ENCODE measurements at places on chromosomes 2 and 18. TPM values are rescaled to one million over a fixed set of nuclear protein-coding genes. Genes with fewer than 3 reads are reported as not detected.

BOLL gene
- polyA plus RNA-seq = not detected

DNA sequence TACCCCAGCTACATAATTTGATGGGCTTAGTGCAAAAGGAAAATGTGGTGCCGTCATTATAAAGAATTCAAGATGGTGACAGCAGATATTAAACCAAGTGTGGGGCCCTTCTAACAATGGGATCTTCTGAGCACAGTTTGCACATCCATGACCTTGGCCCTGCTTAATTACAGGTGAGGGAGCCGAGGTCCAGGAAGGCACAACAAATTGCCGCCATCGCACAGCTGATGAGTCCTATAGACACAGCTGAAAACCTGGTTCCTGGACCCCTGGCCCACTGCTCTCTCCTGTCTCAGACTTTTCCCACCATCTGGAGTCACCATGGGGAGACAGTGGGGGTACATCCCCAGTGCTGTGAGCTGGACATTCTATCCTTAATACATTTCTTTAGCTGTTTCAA lies 95.8 kb upstream of the MAP4K3 start:
- H3K36me3 ChIP-seq = no peaks in the 10 kb centered on the region
- H3K4me3 ChIP-seq = no peak overlapping the region
- H3K27me3 ChIP-seq = no peaks in the 10 kb centered on the region
- no peak overlapping the region for H3K27ac ChIP-seq
- no peak for DNase-seq

PJVK gene
- polyA plus RNA-seq = 1.1 TPM

DNA sequence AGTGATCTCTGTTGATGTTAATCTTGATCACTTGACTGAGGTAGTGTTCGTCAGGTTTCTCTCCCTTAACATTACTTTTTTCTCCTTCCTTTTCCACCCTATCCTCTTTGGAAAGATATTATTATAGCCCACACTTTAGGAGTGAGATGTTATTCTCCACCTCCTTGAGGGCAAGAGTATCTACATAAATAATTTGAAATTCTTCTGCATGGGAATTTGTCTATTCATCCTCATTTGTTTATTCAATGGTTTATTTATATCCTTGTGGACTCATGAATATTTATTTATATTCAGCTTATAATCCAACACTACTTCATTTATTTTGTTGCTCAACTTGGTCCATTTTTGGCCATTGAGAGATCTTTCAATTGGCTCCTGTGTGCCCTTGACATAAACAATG lies 750.4 kb downstream of the EPHA4 start:
- H3K27me3 ChIP-seq = no peaks in the 10 kb centered on the region
- no peak overlapping the region for H3K4me3 ChIP-seq
- no peaks in the 10 kb centered on the region for H3K4me1 ChIP-seq
- no peak for DNase-seq
- H3K36me3 ChIP-seq = no peaks in the 10 kb centered on the region
- H3K27ac ChIP-seq = no peak overlapping the region

DNA sequence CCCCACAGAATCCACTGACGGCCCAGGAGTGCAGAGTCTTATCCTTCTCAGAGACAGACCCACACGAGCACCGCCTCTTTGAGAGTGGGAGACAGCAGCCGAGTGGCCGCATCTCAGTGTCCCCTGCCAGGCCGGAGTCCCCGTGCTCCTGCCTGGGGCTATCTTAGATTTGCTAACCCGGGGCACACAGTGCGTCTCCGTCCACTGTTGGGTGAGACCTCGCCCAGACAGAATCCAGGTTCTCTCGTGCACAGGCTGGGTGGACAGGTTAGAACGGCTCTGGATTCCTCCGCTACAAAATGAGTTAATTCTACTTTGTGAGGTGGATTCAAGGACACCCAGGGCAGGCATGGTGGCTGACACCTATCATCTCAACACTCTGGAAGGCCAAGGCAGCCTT lies 88.3 kb downstream of the ZNF516 start:
- no peak overlapping the region for H3K4me3 ChIP-seq
- no peak for DNase-seq
- no peaks in the 10 kb centered on the region for H3K36me3 ChIP-seq
- no peaks in the 10 kb centered on the region for H3K27me3 ChIP-seq
- H3K27ac ChIP-seq = no peak overlapping the region

GRCh38 chr2:11336189-11336588 lies 8.2 kb downstream of the ROCK2 start:
- no peaks in the 10 kb centered on the region for H3K36me3 ChIP-seq
- no peaks in the 10 kb centered on the region for H3K27me3 ChIP-seq
- H3K4me3 ChIP-seq = no peak overlapping the region
- no peak for DNase-seq

- H3K4me1 ChIP-seq = no peaks in the 10 kb centered on the region
- no peaks in the 10 kb centered on the region for H3K36me3 ChIP-seq
- no peak overlapping the region for H3K4me3 ChIP-seq
Measured at GRCh38 chr2:180240774-180241173, 233.7 kb upstream of the CWC22 start.

GRCh38 chr18:58466636-58467205 lies 162.2 kb downstream of the ALPK2 start:
- H3K4me3 ChIP-seq = no peak overlapping the region
- no peaks in the 10 kb centered on the region for H3K4me1 ChIP-seq
- DNase-seq = peak; percentile 87
- H3K27me3 ChIP-seq = no peaks in the 10 kb centered on the region

DNA sequence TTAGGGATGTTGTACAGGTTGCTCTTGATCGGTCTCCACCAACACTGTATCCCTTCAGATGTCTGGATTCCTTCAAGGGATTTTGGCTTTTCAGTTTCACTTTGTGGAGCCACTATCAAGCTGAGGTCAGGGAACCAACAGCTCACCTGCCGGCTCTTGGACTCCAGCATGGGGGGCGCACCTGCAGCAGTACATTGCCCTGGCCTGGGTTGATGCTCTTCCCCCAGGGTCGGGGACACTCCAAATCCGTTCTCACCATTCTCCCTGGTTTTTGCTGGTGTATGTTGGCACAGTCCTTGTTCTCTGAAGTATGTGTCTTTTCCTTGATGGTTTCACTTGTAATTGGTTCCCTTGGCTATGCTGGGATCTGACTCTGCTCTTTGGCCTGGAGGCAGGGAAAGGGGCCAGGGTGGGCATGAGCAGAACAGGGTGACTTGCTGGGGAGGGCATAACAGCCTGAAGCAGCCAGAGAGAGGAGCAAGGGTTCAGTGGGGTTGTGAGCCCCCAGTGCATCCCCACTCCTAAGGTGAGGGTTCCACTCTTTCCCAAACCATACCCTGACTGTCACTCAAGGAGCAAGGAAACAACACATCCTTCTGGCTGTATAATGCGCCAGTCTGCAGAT lies 5.1 kb downstream of the ARHGEF4 start:
- H3K4me1 ChIP-seq = no peaks in the 10 kb centered on the region
- DNase-seq = no peak
- H3K27me3 ChIP-seq = peaks cover 9% of the 10 kb centered on the region
- H3K4me3 ChIP-seq = no peak overlapping the region
- H3K27ac ChIP-seq = no peak overlapping the region
- H3K36me3 ChIP-seq = no peaks in the 10 kb centered on the region

DNA sequence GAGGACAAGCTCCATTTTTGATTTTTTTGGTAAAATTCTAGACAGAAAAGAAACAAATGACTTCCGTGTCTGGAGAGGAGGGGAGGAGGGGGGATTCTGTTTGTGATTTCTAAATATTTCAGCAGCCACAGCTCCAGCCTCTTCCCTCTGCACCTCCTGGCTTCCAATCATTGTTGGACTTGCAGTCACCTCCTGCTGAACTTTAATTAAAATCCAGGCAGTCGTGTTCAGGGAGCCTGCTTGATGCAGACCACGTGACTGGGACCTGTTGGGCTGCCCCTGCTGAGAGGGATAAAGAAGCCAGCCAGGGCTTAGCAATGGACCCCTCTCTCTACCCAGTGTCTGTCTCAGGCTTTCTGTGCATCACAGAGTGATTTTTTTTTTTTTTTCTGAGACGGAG lies 115.1 kb downstream of the SH3BP4 start:
- H3K36me3 ChIP-seq = no peaks in the 10 kb centered on the region
- no peak overlapping the region for H3K27ac ChIP-seq
- no peak for DNase-seq
- no peaks in the 10 kb centered on the region for H3K4me1 ChIP-seq
- H3K27me3 ChIP-seq = no peaks in the 10 kb centered on the region
- H3K4me3 ChIP-seq = no peak overlapping the region

DNA sequence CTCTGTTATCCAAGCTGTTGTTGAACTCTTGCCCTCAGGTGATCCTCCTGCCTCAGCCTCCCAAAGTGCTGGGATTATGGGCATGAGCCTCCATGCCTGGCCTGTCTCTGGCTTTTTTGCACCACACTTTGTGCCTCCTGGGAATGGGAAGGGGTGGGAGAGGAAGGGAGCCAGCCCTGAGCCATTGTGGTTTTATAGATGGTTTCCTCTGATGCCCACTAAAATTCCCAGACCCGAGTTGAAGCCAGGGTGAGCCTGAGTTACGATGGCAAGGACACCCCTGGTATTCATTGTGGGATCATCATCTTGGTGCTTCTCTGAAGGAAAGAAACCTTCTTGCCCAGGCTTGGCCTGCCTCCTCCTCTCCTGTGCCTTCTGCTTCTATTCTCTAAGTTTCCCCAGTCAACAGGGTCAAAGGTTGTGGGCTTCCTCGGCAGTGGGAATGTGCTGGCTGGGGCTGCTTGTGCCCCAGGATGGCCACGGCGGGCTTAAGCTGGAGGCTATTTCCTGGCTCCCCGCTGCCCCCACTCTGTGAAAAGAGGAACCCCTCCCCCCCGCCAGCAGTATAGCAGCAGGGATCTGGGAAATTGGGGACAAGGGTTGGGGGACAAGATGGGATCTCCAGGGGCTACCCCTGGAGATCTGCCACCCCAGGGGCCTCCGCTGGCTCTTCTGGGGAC lies 106.2 kb downstream of the STPG4 start:
- DNase-seq = no peak
- no peaks in the 10 kb centered on the region for H3K4me1 ChIP-seq
- H3K27me3 ChIP-seq = no peaks in the 10 kb centered on the region
- peaks cover 9% of the 10 kb centered on the region for H3K36me3 ChIP-seq
- H3K27ac ChIP-seq = no peak overlapping the region

GRCh38 chr2:43818761-43819160 lies 19.9 kb downstream of the ABCG5 start:
- H3K27ac ChIP-seq = peak overlapping the region; percentile 87
- H3K4me3 ChIP-seq = no peak overlapping the region
- H3K36me3 ChIP-seq = peaks cover 28% of the 10 kb centered on the region
- DNase-seq = peak; percentile 92

- H3K4me3 ChIP-seq = no peak overlapping the region
- DNase-seq = peak; percentile 79
- no peaks in the 10 kb centered on the region for H3K36me3 ChIP-seq
Measured at GRCh38 chr2:26043862-26044696, 10.2 kb downstream of the RAB10 start.

- no peaks in the 10 kb centered on the region for H3K27me3 ChIP-seq
- H3K27ac ChIP-seq = no peak overlapping the region
- peaks cover 19% of the 10 kb centered on the region for H3K4me1 ChIP-seq
- H3K36me3 ChIP-seq = no peaks in the 10 kb centered on the region
- no peak overlapping the region for H3K4me3 ChIP-seq
Measured at GRCh38 chr18:10850840-10851239, 298.5 kb downstream of the PIEZO2 start.

DNA sequence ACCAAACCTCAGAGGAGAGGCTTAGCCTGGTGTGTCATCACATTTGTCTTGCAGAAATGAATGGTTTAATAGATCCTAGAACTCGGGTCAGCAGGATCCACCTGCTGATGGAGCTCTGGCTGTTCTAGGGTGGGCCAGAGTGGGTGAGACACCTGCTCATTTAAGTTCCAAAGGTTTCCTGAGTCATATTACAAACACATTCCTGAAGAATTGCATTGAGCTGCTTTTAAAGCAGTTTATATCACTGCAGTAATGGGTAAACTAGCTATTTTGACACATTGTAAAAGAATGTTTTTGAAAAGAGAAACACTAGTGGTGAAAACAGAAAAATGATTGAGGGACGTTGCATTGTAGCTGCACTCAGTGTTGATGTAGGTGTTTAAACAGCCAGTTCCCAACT lies 175.3 kb upstream of the TCF4 start:
- no peaks in the 10 kb centered on the region for H3K36me3 ChIP-seq
- DNase-seq = no peak
- H3K4me1 ChIP-seq = no peaks in the 10 kb centered on the region

CDCA7 gene
- polyA plus RNA-seq = 51.6 TPM

DNA sequence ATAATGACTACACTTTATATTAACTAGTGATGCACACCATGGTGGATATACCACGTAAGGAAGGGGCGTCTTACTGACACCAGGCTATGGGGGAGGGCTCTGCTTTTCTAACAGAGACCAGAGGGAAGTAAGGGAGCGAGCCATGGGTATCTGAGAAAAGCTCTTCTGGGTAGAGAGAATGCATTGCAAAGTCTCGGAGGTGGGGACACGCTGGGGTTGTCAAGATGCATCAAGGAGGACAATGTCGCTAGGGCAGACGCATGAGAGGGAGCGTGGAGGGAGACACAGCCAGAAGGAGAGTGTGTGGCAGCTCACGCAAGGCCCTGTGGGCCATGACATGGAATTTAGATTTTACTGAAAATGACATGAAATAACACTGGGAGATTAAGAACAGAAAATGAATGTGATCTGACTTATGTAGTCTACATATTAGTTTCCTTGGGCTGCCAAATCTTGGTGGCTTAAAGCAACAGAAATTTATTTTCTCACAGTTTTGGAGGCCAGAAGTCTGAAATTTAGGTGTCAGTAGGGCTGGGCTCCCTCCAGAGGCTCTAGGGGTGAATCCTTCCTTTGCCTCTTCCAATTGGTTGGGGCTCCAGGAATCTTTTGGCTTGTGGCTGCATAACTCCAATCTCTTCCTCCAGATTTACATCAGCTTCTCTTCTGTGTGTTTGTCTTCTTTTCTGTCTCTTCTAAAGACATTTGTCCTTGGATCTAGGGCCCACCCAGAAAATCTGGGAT lies 352.2 kb downstream of the CYRIA start:
- no peaks in the 10 kb centered on the region for H3K4me1 ChIP-seq
- H3K27ac ChIP-seq = no peak overlapping the region
- H3K36me3 ChIP-seq = no peaks in the 10 kb centered on the region
- no peak for DNase-seq

B4GALT6 gene
- polyA plus RNA-seq = 6.0 TPM

- no peak for DNase-seq
- no peak overlapping the region for H3K27ac ChIP-seq
- H3K36me3 ChIP-seq = no peaks in the 10 kb centered on the region
- H3K4me1 ChIP-seq = peaks cover 3% of the 10 kb centered on the region
- no peaks in the 10 kb centered on the region for H3K27me3 ChIP-seq
Measured at GRCh38 chr2:120225549-120226065, 2.4 kb upstream of the TMEM185B start.

GRCh38 chr2:62768615-62769014 lies 63.1 kb downstream of the EHBP1 start:
- peaks cover 1% of the 10 kb centered on the region for H3K36me3 ChIP-seq
- no peaks in the 10 kb centered on the region for H3K27me3 ChIP-seq
- no peak overlapping the region for H3K4me3 ChIP-seq
- H3K4me1 ChIP-seq = no peaks in the 10 kb centered on the region
- H3K27ac ChIP-seq = no peak overlapping the region
- no peak for DNase-seq

GRCh38 chr2:172373766-172374165 lies 53.6 kb upstream of the ITGA6 start:
- no peak overlapping the region for H3K4me3 ChIP-seq
- no peaks in the 10 kb centered on the region for H3K27me3 ChIP-seq
- peaks cover 2% of the 10 kb centered on the region for H3K4me1 ChIP-seq
- no peak for DNase-seq
- H3K27ac ChIP-seq = no peak overlapping the region
